ENCODE measurements at places on chromosomes 7 and 10.

- no peak for DNase-seq
These were observed 208.8 kb downstream of the STK31 start for GRCh38 chr7:23918856-23919255.

DNA sequence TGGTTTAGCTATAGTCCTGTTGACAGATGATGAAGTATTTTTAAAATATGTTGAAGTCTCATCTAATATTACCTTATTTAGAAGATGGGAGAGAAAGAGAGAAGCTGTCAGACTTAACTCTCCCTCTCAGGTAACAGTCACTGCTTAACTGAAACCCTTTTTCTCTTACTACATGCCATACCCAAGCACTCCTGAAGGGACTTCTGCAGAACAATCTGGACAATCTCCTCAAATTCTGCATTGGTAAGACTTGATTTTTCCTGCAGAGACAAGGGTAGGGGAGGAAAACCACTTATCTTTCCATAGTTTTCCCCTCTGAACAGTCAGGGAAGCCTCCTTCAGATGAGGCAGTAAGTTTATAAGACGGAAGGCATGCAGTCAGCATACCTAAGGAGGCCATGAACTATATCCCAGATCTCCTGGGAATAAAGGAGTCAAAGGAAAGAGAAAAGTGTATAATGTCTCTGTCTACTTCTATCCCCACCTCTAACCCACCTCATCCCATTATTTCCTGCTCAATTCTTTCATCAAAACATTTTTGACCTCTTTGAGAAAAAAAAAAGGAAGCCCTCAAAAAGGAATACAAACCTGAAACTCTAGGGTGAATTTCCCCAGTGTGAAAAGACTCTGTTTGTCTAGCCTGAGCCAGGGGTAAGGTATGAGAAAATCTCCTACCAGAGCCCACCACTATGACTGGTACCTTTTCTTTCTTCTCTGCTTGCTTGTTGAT is 9.4 kb downstream of the ZCWPW1 start:
- no peak for DNase-seq

- DNase-seq = peak; percentile 7
These were observed 58.0 kb downstream of the MAP3K8 start for GRCh38 chr10:30491916-30492515.

DNA sequence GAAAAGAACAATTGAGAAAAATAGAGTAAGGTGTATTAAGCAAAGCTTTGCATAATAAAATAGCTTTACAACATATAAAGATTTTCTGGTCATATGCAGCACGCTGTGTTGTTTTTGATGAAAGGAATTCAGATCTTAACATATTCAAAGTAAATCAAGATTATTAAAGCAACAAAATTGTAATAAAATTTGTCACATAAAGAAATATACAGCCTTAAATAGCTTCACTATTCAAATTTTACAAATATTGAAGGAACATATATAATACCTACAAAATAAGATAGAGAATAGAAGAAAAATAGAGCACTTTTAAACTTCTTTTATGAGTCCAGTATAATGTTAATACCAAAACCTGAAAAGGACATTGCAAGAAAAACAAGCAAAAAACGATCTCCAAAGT is 749.1 kb upstream of the POT1 start:
- DNase-seq = no peak

GRCh38 chr10:6514844-6515780 is 65.0 kb downstream of the PRKCQ start:
- DNase-seq = no peak

- DNase-seq = no peak
These were observed 27.4 kb downstream of the IFT22 start for GRCh38 chr7:101294039-101294831.

- DNase-seq = peak; percentile 77
These were observed 2.5 kb downstream of the PARP12 start for GRCh38 chr7:140060243-140060630.

GRCh38 chr7:103660455-103661371 is 214.7 kb upstream of the SLC26A5 start:
- peak; percentile 83 for DNase-seq

DNA sequence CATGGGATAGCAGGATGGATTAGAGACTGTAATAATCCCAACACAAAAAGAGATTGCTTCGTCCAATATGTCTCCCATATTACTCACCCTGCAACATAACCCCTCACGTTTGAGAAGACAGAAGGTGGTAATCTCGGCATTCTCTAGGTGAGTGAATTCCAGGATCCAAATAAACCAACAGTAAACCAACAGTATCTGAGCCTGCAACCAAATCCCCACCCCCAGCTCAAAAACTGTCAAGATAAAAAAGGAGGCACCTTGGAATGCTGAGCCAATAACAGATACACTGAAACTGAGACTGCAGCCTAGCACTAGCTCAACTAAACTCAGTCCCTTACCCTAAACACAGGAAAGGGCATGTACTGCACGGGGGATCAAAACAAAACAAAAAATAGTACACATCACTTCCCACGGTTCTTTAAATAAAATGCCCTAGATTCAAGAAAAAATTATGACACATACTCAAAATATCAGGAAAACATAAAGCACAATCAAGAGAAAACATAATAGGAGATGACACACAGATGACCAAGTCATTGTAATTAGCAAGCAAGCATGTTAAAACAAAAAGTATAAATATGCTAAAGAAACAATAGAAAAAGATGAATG is 28.0 kb downstream of the IPMK start:
- peak; percentile 71 for DNase-seq

- DNase-seq = peak; percentile 46
These were observed 117.0 kb downstream of the OAT start for GRCh38 chr10:124301736-124302135.

DNA sequence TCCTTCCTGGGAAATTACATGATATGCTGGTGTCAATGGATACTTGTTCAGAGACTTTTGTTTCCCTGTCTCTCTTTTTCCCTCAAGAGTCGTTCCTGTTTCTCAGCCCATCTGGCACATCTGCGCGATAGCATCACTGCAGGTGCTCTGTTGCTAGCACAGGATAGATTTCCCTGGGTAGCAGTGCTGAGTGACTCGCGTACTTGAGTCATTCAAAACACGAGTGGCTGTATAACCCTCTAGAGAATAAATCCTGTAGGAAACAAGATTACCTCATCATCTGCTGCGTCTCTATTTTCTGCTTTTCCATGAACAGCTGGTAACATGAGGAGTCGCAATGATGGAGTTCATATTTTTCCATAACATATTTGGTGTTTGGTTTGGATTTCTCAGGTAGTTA is 452.0 kb upstream of the FZD8 start:
- DNase-seq = peak; percentile 52

- DNase-seq = no peak
These were observed 135.9 kb upstream of the EEPD1 start for GRCh38 chr7:36017111-36017510.

- peak; percentile 85 for DNase-seq
These were observed 560.9 kb downstream of the SDK1 start for GRCh38 chr7:3861941-3862340.

DNA sequence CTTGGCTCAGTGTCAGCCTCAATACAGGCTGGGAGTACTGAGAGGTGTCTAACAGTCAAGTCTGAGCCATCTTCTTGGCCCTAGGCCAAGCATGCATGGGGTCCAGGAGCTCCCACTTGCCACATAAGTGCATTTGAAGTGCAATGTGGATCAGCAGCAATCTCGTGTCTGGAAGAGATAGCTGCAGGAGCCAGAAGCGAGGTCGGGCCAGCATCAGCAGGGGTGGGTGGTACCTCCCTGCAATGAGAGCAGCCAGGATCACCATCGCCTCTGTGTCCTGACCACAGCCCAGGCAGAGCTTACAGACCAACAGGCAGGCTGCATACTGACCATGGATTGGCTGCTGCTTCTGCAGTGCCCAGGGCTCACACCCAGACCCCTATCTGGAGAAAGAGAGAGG is 83.0 kb upstream of the CXCL12 start:
- DNase-seq = no peak

DNA sequence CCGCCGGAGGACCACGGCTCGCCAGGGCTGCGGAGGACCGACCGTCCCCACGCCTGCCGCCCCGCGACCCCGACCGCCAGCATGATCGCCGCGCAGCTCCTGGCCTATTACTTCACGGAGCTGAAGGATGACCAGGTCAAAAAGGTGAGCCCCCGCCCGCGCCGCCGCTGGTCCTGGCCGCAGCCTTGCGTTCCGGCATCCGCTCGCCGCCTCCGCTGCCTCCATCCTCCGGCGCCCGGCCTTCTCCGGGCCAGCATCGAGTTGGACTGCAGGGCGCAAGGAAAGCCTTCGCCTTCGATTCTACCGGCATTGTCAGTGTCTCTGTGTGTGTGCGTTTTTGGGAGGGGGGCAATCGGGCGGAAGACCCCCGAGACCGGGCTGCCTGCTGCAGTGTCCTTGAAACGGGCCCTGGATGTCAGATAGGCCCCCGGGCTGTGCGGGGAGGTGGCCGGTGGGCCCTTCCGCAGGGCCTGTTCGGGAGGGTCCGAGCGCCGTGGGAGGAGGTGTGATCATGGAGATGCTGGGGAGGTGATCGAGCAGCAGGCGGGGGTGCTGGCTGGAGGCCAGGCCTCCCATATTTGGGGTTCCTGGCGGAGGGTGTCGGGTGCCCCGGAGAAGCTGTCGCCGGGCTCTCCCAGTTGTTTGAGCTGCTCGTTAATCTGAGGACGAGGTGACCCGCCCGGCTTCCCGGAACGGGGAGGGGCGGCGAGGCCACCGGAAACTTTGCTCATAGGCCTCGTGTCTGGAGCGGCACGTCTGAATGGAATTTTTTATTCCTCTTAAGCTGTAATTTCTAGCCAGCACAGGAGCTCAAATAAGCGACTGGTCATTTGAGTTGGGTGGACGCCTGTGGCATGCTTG is 40.8 kb downstream of the HK1 start:
- peak; percentile 61 for DNase-seq

DNA sequence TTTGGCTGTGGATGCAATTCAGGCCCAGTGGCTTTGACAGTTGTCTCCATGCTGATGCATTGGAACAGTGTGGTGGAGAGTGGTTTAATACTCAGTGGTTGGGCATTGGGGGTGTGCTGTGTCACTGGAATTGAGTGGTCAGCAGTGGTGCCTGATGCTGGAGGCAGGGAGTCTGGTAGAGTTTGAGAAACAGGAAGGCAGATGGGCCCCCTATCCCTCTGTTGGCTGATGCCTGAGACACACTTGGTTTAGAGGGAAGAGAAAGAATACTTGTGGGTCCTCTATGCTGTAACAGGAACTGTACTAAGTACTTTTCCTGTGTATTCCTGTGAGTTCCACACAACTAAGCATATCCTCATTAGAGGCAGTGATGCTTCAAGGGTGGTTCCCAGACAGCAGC is 55.4 kb downstream of the EEPD1 start:
- DNase-seq = no peak

DNA sequence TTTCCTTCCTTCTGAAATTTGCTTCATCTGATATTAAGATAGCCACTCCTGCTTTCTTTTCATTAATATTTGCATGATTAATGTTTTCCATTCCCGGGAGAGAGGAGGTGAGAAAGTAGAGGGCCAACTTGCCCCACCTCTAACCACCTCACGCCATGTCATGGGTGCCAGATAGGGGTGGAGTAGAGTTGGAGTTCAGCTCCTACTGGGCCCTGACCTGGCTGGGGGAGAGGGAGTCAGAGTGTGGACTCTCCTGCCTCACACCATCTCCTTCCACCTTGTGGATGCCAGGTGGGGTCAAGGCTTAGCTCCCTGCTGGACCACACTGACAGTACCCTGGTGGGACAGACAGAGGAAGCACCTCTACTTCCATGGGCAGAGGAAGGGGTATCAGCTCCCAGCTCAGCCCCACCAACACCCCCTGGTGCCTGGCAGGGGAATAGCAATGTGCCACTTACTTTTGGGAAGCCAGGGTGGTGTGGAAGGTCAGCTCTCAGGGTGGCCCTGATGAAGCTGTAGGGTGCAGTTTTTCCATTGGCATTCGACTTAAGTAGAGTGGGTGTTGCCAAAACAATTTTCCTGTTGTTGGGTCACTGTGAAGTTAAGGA is 28.0 kb downstream of the CHST12 start:
- no peak for DNase-seq

DNA sequence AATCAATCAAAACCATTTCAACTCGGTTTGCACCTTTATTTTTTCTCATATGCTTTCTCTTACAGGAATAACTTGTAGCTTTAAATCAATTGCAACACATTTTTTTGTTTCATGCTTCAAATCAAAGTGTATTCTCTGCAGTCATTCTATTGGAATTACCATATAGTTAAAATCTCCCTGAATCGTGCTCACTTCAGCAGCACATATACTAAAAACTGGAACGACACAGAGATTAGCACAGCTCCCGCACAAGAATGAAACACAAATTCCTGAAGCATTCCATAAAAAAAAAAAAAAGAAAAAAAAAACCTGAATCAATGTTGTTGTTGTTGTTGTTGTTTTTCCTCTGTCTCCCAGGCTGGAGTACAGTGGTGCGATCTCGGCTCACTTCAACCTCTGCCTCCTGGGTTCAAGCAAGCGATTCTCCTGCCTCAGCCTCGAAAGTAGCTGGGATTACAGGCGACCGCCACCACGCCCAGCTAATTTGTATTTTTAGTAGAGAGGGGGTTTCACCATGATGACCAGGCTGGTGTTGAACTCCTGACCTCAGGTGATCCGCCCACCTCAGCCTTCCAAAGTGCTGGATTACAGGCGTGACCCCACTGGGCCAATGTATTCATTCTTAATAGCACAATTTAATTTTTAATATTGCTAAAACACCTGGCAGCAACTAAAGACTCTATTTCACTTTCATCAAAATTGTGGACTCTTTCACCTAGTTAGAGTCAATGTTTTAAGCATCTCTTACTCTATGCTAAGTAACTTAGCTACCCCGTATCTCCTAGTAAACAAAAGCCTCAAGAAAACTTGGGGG is 26.3 kb downstream of the ANKRD61 start:
- DNase-seq = no peak

GRCh38 chr10:93715345-93715744 is 13.0 kb upstream of the FRA10AC1 start:
- DNase-seq = no peak

DNA sequence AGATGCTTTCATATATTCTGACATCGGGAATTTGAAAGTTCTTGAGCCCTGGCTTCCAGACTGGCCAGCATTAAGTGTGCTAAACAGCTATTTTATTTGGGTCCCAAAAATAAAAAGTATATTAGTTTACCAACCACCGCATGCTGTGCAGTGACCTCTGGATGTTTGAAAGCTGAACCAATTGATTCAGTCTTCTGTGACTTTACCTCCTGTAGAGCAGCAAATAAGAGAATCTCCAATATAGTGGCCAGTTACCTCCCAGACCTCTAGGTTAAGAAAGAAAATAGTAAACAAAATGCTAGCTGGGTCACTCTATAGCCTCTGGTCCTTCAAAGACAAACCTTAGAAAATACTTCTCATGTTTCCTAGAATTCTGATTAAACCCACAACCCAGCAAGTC is 424.6 kb upstream of the NFE2L3 start:
- no peak for DNase-seq

DNA sequence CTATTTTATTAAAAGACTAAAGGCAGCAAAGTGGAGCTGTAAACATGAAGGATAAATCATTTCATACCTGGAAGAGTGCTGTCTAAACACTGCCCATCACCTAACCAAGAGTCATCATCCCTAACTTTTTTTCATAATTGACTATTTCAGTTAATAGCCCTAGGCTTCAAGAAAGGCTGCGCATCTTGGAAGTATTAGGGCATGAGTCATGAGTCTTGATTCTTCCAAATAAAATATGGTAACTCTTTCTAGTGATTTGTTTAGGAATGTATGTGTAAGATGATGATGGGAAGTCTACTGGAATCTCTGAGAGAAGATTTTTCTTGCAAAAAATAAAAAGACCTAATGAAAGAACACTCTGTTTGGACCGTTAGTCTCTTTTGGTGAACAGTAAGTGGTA is 207.7 kb upstream of the AHR start:
- peak; percentile 77 for DNase-seq

Data from epithelial cell of esophagus (primary cell).